RPMI8226 (cell line): ENCODE measurements at places on chromosomes 12 and 14.

DNA sequence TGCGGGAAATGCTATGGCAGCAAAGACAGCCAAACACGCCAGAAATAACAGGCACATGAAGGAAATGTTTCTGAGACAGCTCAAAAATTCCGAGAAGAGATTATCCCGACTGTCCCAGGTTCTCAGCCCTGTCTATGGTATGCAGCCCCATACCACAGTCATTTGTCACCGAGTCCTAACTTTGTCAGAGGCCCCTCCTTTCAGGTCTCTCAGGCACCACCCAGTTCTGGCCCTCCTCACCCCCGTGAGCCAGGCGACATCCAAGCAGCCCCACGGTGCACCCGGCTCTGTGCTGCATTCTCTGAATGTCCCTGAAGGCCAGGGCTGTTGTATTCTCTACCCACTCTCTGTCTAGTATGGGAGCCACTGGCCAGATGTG lies 24.0 kb downstream of the SSH1 start:
- DNase-seq, result no peak

GRCh38 chr12:83197483-83197914 lies 510.8 kb downstream of the TMTC2 start:
- DNase-seq, result no peak

- DNase-seq, result no peak
Measured at GRCh38 chr14:104436741-104437701, 142.5 kb upstream of the C14orf180 start.

DNA sequence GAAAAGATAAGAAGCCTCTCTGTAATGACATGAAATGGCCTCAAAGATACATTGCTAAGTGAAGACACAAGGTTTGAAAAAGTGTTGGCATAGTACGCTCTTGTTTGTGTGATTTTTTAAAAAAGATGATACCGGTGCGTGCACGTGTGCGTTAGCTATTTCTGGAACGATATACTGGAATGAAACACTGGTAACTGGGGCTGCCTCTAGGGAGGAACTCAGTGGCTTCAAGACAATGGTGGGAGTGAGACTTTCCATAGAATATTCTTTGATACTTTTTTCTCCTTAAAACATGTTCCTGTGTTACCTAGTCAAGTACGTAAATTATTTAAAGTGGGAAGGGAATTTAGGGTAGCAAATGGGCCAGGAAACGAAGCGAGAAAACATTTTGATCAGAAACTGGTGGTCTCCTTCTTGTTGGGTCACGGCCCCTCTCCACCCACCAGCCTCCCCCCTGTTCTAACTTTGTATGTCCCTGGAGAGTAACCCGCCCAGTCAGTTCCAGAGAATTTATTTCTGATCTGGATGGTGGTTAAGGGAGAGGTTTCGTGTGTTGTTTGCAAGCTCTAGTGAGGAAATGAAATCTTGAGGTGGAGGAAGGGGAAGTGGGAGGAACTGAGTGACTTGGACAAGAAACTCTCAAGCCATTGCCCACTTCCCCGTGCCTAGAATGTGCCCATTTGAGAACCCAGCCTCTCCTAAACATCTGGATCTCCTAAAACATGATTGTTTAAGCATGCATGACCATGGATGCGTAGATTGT lies 6.6 kb downstream of the FGF6 start:
- DNase-seq, result peak; percentile 8

DNA sequence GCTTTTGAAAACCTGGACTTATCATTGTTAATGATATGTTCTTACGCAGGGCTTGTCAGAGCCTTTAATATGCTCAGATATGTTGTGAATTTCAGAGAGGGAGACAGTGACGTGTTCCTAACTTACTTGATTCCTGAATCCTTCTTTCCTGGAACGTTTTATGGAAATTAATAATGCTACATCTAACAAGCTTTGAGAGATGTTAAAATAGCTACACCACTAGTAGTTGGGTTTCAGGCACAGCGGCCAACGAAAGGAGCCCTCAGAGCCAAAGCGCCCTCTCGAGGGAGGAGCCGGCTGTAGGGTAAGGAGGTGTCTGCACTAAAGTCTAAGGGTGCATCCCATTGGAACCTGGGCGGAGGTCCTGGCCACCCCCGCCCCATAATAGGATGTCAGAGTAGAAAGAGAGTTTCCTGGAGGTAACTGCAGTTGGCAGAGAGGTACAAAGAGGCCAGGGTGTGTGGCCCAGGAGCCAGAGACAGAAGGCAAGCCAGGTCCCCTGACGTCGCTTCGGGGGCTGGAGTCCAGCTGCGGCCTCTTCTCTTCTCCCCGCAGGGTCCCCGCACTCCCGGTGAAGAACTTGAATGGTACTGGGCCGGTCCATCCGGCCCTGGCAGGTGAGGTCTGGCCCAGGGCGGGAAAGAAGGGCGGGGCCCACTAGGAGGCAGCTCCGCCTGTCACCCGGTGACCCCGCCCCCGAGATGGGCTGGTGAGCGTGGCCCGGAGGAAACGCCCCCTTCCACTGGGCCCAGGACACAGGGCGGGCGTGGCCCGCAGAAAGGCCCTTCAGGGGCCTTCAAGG lies 36.3 kb downstream of the DTX1 start:
- DNase-seq, result peak; percentile 70

DNA sequence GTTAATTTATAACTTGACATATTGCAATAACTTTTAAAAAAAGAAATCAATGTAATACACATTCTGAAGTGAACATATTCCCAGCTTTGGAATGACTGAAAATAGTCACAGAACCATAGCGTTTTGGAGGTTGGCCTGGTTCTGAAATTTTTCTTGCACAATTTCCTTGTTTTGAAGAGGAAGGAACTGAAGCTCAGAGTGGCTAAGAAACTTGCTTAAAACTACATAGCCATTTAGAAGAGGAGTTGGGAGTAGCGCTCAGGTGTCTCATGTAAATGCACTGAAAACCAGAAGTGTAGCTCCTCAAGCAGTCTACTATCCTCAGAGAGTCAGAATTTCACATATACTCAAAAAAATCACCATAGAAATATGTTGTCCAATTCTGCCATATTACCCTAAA lies 41.2 kb downstream of the SLC38A1 start:
- no peak for DNase-seq

DNA sequence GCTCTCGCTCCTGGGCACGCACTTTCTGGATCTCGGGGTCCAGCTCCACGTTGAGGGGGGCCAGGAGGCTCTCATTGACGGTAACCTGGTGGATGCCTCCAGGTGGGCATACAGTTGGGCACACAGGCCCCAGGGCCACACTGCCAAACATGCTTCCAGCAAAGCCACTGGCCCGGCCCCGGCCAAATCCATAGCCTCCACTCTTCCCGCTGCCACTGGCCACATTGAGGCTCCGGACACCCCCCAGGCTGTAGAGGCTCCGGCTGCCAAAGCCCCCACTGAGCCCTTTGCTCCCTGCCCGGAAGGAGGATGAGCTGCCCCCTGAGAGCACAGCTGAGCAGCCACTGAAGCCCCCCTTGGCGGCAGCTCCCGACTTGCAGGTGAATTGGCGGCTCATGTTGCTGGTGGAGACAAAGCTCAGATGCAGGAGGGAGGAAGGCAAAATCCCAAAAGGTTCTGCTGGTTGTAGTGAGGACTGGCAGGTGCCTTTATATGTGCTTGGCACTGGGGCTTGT lies at the start of gene KRT71:
KRT71 (minus strand) TSS at position 465 of the 515 bp plus-strand sequence; CDS start at position 397, 68 bp downstream.
- DNase-seq, result no peak

GRCh38 chr12:68865399-68866164 lies 57.6 kb downstream of the MDM2 start:
- no peak for DNase-seq

DNA sequence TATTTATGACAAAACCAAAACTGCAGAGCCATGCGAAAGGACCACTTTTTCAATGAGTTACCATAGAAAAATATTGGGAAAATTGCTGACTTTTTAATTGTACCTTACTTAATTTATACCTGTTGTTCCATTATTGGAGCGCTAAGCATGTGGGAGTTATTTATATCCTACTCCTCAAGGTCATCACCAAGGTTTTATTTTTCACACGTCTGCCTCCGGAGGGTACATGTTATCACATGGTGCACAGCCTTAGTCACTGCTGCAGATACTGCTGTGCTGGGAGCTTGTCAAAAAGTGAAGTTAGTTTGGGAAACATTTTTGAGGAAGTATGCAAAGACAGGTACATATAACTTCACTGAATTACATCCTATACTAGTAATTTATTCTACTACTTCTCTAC lies 1444.3 kb downstream of the AACS start:
- DNase-seq, result no peak

GRCh38 chr12:71060426-71060825 lies 97.4 kb downstream of the TSPAN8 start:
- no peak for DNase-seq

GRCh38 chr12:31057671-31058070 lies 16.0 kb upstream of the DDX11 start:
- no peak for DNase-seq

DNA sequence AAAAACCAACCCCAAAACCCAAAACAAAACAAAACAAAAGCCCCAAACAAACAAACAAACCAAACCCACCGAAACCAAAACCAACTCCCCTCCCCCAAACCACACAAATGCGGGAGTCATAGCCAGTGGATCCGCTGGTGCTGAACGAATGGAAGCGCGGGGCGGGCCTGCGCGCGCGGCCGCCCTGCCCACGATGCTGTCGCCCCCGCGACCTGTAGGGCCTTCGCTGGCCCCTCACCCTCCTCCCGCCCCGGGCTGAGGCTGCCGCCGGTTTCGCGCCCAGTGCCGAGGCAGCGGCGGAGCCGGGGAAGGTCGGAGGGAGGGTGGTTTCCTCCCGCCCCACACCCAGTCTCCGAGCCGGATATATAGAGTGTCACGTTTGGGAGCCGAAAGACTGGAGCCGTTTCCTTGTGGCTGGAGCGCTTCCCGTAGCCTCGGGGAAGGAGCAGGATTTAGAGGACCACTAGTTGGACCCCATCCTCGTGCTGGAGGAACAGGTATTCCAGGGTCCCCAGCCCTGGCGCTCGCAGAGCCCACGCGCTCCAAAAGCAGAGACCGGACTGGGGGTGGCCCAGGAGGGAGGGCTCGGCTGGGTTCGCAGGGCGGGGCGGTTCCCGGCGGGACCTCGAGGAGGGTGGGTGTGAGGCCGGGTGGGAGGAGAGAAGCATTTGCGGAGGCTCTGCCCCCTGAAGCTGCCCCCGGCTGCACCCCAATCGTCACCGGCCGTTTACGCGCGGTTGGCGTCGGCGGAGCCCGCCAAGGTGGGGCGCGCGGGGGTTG lies at the start of gene FAR2:
FAR2 (plus strand) TSS at position 368 of the 780 bp plus-strand sequence. CDS start 121,172 bp downstream, outside the sequence.
- peak; percentile 40 for DNase-seq

DNA sequence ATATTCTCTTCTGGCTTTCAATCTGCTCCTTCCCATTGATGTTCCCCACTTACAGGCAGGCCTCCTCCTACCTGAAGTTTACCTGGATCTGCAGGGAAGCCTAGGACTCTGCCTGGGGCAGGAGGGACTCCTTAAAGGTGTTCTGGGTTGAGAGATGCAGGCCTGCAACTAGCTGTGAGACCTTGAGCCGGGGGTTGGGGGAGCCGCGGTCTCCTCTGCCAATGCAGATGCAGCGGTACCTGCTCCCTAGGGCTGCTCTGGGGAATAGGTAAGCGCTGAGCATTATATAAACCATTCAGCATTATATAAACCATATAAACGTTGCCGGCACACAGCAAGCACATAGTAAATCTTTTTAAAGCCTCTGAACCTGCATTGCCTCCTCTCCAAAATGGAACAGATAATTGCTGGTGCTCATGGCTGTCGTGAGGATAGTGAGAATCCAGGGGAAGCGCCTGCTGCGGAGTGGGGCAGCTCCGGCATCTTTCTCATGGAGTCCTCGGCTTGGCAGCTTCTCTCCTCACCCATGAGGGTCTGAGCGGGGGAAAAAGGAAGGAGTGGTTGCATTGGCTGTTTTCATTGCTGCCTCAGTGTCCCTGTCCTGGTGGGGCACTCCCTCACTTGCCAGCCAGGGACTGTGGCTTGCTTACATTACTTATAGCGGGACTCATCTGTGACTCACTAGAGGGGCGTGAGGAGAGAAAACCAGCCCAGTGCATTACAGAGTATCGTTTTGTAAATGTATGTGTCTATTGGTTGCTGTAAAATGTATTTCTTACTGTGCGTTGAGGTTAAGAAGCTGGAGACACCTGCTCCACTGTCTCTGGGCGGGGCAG lies 12.5 kb upstream of the KRT80 start:
- no peak for DNase-seq

GRCh38 chr14:50835280-50835679 lies 4.3 kb upstream of the NIN start:
- no peak for DNase-seq

DNA sequence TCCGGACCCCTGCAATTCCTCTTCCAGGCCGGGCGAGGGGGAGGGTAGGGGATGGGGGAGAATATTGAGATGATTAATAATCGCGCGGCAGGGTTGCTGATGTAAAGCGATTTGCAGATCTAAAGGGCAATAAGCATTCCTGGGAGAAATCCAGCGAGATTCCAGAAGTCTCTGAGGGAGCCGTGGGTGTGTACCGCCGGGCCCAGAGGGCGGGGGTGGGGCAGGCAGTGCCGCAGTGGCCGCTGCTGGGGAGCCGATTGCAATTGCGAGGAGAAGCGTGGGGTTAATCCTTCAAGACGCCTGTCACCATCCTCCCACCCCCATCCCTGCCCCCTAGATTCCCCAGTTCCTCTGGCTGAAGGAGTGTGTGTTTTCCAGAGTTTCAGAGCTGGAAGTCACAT lies 16.4 kb downstream of the FOS start:
- no peak for DNase-seq

GRCh38 chr12:119179335-119180021 lies 747 bp downstream of the HSPB8 start:
- DNase-seq, result no peak

GRCh38 chr12:33283054-33283453 lies 156.6 kb downstream of the SYT10 start:
- DNase-seq, result no peak

- peak; percentile 88 for DNase-seq
Measured at GRCh38 chr12:32906399-32907165, 10.0 kb upstream of the PKP2 start.

GRCh38 chr14:90091393-90091792 lies 29.6 kb downstream of the KCNK13 start:
- DNase-seq, result no peak

- DNase-seq, result no peak
Measured at GRCh38 chr14:89221109-89221810, 195.8 kb downstream of the FOXN3 start.

DNA sequence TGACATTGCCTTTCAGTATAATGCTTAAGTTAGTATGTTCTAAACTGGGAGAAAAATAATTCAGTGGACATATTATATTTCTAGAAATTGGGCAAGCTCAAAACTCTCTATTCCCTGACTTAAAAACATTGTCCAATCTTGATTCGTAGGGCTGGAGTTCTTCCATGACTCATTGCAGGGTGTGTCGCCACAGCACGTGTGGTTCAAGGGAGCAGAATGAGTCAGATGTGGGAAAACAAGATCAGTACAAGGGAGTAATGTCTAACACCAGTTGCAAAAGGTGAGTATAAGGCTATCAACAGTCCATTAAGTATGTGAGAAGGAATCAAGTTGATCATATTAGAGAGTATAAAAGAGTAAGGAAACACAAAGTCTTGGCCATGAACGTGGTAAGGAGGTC lies 887.0 kb downstream of the TMTC2 start:
- DNase-seq, result no peak

DNA sequence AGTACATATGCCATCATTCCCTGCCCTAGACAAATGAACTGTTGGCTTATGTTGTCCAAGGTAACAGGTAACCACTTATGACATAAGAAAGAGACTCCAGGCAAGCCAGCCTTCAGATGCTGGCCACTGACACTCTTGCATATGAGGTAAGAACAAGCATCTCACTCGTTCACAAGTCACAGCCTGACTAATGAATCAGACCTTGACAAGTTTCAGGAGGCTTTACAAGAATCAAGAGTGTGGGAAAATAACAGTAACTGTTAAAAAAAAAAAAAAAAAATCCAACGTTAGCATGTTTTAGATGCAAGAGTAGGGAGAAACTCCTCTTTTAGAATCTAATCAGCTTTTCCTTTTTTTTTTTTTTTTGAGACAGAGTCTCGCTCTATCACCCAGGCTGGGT lies 40.7 kb downstream of the ZFYVE1 start:
- no peak for DNase-seq
